ENCODE measurements at places on chromosomes 7 and 10. TPM values are rescaled to one million over a fixed set of nuclear protein-coding genes. Genes with fewer than 3 reads are reported as not detected.

DNAJC12 gene
- total RNA-seq, result 8.5 TPM

ZNF727 gene
- 0.44 TPM for total RNA-seq

MYL7 gene
- total RNA-seq, result 13.0 TPM

TFEC gene
- total RNA-seq, result 1.2 TPM

SLC26A5 gene
- not detected for total RNA-seq

ABCB1 gene
- 0.53 TPM for total RNA-seq

PDGFA gene
- 26.1 TPM for total RNA-seq

AFAP1L2 gene
- total RNA-seq, result 20.7 TPM

MEOX2 gene
- 58.7 TPM for total RNA-seq

ELAPOR2 gene
- 7.1 TPM for total RNA-seq

DNA sequence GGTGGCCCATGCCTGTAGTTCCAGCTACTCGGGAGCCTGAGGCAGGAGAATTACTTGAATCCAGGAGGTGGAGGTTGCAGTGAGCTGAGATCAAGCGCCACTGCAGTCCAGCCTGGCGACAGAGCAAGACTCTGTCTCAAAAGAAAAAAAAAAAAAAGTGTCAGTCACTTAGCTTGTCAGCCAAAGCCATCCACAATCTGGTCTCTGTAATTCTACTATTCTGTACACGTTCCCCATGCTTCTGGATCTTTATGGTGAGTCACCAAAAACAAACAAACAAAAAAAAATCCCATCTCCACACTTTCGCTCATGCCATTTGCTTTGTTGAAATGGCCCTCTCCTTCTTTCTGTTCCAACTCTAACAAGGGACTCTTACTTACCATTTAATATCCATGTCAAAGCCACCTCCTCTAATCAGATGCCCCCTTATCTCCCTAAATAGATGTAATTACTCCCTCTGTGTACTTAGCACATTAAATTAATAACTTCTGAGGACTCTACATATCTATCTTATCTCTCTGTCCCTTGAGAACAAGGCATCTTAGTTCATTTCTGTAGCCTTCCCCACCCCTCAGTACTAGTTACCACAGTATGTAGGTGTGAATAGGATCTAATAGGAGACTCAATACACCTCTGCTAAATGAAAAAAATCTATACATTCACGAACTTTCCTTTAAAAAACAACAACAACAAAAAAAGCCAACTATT is 128.4 kb downstream of the ELMO1 start:
- H3K27me3 ChIP-seq, result no peaks in the 10 kb centered on the region
- peaks cover 10% of the 10 kb centered on the region for H3K4me1 ChIP-seq
- no peak for DNase-seq
- H3K4me3 ChIP-seq, result no peak overlapping the region
- no peak overlapping the region for H3K27ac ChIP-seq
- peaks cover 3% of the 10 kb centered on the region for H3K36me3 ChIP-seq

GRCh38 chr10:33858326-33858725 is 523.9 kb upstream of the NRP1 start:
- H3K27me3 ChIP-seq, result no peaks in the 10 kb centered on the region
- no peak for DNase-seq
- H3K4me1 ChIP-seq, result peaks cover 5% of the 10 kb centered on the region
- H3K4me3 ChIP-seq, result no peak overlapping the region
- H3K27ac ChIP-seq, result no peak overlapping the region
- H3K36me3 ChIP-seq, result no peaks in the 10 kb centered on the region

DNA sequence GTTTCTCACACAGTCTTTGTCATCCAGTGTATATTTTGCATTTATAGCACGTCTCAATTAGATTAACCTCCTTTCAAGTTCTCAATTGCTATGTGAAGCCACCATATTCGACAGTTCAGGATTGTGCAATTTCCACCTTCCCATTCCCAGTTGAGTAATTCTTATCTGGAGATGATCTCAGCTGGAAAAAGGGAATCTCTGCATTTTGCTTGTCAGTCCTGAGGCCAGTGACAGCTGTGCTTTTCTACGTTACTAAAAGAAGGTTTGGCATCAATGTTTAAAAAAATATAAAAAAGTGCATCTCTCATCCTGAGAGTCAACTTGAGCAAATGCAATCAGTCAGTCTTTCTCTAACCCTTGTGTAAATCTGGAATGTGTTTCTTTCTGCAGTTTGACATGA is 247.7 kb downstream of the PRKG1 start:
- peak; percentile 71 for DNase-seq
- H3K36me3 ChIP-seq, result no peaks in the 10 kb centered on the region
- no peak overlapping the region for H3K4me3 ChIP-seq
- no peaks in the 10 kb centered on the region for H3K27me3 ChIP-seq
- no peaks in the 10 kb centered on the region for H3K4me1 ChIP-seq
- H3K27ac ChIP-seq, result peak overlapping the region; percentile 17

DNA sequence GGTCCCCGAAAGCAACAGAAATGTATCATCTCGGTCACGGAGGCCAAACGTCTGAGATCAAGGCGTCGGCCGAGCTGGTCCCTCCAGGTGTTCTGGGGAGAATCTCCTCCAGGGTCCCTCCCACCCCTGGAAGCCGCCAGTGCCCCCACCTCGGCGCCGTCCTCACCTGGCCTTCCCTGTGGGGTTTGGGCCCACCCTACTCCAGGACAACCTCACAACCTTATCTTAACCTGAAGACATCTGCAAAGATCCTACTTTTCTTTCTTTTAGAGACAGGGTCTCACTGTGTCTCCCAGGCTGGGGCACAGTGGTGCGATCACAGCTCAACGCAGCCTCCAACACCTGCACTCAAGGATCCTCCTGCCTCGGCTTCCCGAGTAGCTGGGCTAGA is 33.4 kb downstream of the ADAP1 start:
- H3K4me3 ChIP-seq, result no peak overlapping the region
- H3K27ac ChIP-seq, result no peak overlapping the region
- no peaks in the 10 kb centered on the region for H3K27me3 ChIP-seq
- H3K36me3 ChIP-seq, result no peaks in the 10 kb centered on the region
- no peak for DNase-seq

DNA sequence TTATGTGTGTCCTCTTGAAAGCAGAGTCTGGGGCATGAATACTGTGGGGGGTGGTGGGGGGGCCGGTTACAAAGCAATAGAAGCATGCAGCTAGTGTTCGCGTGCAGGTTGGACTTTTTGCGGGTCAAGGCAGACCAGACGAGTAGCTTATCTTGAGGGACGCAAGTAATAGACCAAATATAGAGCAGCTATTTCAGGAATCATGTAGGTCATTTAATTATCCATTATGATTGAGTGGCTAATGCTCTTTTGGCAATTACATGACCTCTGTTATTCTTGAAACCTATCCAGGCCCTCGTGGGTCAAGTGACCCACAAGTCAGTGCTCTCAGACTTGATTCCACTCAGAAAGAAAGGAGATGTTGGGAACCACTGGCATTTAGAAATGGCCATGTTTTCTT is 93.0 kb downstream of the BTRC start:
- H3K4me1 ChIP-seq, result no peaks in the 10 kb centered on the region
- DNase-seq, result no peak
- no peaks in the 10 kb centered on the region for H3K36me3 ChIP-seq
- H3K27me3 ChIP-seq, result no peaks in the 10 kb centered on the region
- no peak overlapping the region for H3K27ac ChIP-seq

- H3K27me3 ChIP-seq, result peaks cover 2% of the 10 kb centered on the region
- no peaks in the 10 kb centered on the region for H3K36me3 ChIP-seq
- DNase-seq, result peak; percentile 38
- H3K4me1 ChIP-seq, result no peaks in the 10 kb centered on the region
These were observed 17.6 kb downstream of the IFIT5 start for GRCh38 chr10:89431977-89432376.

GRCh38 chr7:106377847-106378361 is 93.1 kb upstream of the NAMPT start:
- no peaks in the 10 kb centered on the region for H3K4me1 ChIP-seq
- H3K27ac ChIP-seq, result no peak overlapping the region
- H3K4me3 ChIP-seq, result no peak overlapping the region
- no peak for DNase-seq
- H3K27me3 ChIP-seq, result no peaks in the 10 kb centered on the region

GRCh38 chr10:113493882-113494301 is 59.0 kb upstream of the HABP2 start:
- no peak overlapping the region for H3K4me3 ChIP-seq
- peak overlapping the region; percentile 93 for H3K27ac ChIP-seq
- H3K36me3 ChIP-seq, result no peaks in the 10 kb centered on the region
- no peaks in the 10 kb centered on the region for H3K27me3 ChIP-seq
- peak; percentile 95 for DNase-seq

DNA sequence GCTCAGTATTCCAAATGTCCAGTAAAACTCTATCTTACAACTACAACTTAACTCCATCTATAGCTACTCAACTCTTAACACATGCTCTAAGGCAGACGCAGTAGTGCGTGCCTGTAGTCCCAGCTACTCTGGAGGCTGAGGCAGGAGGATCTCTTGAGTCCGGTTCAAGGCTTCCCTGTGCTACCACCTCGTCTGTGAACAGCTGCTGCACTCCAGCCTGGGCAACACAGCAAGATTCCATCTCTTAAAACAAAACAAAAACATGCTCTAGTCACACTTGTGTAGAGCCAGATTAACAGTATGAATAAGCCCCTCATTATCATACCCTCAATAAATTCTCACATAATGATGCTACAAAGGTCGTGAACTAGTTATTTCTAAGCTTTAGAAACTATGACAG is 3.6 kb downstream of the BAZ1B start:
- DNase-seq, result no peak
- peaks cover 14% of the 10 kb centered on the region for H3K4me1 ChIP-seq
- no peaks in the 10 kb centered on the region for H3K27me3 ChIP-seq
- peaks cover 39% of the 10 kb centered on the region for H3K36me3 ChIP-seq

- H3K4me1 ChIP-seq, result peaks cover 64% of the 10 kb centered on the region
- peak; percentile 83 for DNase-seq
- H3K36me3 ChIP-seq, result peaks cover 4% of the 10 kb centered on the region
- peaks cover 3% of the 10 kb centered on the region for H3K27me3 ChIP-seq
These were observed 30.6 kb downstream of the PALD1 start for GRCh38 chr10:70508912-70509756.

GRCh38 chr10:59276919-59277318 is 85.4 kb downstream of the FAM13C start:
- H3K4me3 ChIP-seq, result no peak overlapping the region
- H3K27ac ChIP-seq, result no peak overlapping the region
- peak; percentile 42 for DNase-seq
- peaks cover 7% of the 10 kb centered on the region for H3K4me1 ChIP-seq
- no peaks in the 10 kb centered on the region for H3K27me3 ChIP-seq

DNA sequence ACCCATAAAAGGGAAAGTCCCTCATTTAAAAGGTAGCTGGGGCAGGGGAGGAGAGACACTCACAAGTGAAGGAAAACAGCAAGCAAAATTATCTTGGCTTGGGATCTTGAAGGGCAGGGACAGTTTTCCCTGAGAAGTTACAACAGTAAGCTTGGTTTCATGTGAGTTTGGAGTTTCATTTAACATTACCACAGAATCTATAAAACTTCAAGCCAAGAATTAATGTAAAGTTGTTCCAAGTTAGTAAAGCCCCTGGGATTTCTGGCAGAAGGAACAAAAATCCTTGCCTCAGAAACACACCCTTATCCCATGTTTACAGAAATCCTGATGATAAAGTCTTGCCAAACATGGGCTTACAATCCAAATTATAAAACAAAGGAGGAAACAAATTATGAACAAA is 19.2 kb downstream of the CRPPA start:
- peak overlapping the region; percentile 36 for H3K27ac ChIP-seq
- H3K27me3 ChIP-seq, result no peaks in the 10 kb centered on the region
- H3K4me3 ChIP-seq, result no peak overlapping the region
- H3K36me3 ChIP-seq, result peaks cover 2% of the 10 kb centered on the region
- no peaks in the 10 kb centered on the region for H3K4me1 ChIP-seq

DNA sequence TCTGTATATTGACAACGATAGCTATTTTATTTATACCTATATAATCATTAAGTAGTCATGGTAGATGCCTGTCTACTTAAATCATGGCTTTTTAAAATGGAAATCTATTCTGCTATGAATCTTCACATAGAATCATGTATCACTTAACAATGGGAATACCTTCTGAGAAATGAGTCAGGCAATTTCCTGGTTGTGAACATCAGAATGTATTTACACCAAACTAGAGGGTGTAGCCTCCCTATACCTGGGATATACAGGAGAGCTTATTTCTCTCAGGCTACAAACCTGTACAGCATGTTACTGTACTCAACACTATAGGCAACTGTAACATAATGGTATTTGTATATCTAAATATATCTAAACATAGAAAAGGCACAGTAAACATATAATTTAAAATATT is 502.3 kb downstream of the ZWINT start:
- DNase-seq, result no peak
- H3K4me1 ChIP-seq, result no peaks in the 10 kb centered on the region
- no peaks in the 10 kb centered on the region for H3K36me3 ChIP-seq

DNA sequence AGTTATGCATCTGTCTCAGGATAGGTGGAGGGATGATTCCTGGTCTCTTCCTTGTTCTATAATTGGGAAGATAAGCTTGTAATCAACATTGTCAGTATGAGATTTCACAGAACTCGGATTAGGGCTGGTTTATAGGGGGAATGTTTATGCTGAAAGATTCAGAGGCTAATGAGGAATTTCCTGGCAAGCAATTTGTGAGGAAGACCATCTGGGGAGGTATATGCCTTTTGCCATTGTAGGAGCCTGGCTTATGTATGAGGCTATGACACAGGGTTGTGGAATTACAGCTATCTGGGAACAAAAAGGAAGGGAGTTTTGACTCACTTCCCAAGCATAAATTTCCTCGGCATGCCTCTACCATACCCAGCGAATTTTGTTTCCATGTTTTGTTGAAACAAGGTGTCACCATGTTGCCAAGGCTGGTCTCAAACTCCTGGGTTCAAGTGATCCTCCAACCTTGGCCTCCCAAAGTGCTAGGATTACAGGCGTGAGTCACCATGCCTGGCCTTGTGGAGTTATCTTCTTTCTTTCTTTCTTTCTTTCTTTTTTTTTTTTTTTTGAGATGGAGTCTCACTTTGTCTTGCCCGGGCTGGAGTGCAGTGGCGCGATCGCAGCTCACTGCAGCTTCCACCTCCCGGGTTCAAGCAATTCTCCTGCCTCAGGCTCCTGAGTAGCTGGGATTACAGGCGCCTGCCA is 1.6 kb upstream of the COPS6 start:
- peaks cover 10% of the 10 kb centered on the region for H3K27me3 ChIP-seq
- peaks cover 23% of the 10 kb centered on the region for H3K4me1 ChIP-seq
- H3K27ac ChIP-seq, result no peak overlapping the region
- DNase-seq, result no peak
- peaks cover 21% of the 10 kb centered on the region for H3K36me3 ChIP-seq

DNA sequence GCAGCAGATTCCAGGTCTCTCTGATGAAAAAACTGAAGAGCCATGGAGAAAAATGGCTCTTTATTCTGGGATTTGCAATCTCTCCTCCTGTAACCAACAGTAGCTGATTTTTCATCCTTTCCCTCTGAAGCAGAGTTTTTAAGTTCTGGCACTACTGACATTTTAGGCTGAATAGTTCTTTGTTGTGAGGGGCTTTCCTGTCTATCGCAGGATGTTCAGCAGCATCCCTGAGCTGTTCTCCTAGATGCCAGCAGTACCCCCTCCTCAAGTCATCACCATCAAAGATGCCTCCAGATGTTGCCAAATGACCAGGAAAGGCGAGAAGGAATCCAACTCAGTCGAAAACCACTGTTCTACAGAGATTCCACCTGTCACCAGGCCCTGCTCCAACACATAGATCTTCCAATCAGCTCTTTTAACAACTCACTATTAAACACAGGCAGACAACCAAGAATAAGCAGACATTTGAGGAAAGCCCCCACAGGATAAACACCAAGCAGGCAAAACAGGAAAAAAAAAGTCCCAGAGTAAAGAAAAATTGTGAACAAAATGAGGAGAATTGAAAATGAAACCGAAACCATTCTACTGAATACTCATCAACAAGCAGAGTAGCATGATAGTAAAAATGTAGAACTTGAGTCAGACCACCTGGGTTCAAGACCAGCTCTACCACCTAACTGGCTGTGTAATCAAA is 124.8 kb downstream of the MPP7 start:
- H3K27ac ChIP-seq, result no peak overlapping the region
- no peak overlapping the region for H3K4me3 ChIP-seq
- no peaks in the 10 kb centered on the region for H3K36me3 ChIP-seq
- H3K27me3 ChIP-seq, result no peaks in the 10 kb centered on the region
- no peaks in the 10 kb centered on the region for H3K4me1 ChIP-seq
